ENCODE measurements at places on chromosomes 2 and 18.

DNA sequence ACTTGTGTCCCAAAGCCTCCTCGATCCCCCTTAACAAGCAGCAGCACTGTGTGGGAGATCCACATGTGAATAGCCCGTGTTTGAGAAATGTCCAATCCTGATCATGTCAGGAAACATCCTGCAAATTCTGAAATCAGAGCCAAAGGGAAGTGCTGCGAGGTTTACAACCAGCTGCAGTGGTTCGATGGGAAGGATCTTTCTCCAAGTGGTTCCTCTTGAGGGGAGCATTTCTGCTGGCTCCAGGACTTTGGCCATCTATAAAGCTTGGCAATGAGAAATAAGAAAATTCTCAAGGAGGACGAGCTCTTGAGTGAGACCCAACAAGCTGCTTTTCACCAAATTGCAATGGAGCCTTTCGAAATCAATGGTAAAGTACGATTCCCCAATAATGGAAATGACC lies at the start of gene MARCO:
TSS of gene MARCO (plus strand) at position 164 of the 400 bp plus-strand sequence. CDS start at position 271, 107 bp downstream.
- H3K27me3 ChIP-seq, result peaks cover 34% of the 10 kb centered on the region
- H3K27ac ChIP-seq, result no peak within 1 kb of the TSS
- no peak for DNase-seq
- no peak within 1 kb of the TSS for H3K4me3 ChIP-seq
- no peaks in the 10 kb centered on the region for H3K36me3 ChIP-seq

- H3K4me1 ChIP-seq, result no peaks in the 10 kb centered on the region
- H3K36me3 ChIP-seq, result no peaks in the 10 kb centered on the region
- peaks cover 2% of the 10 kb centered on the region for H3K27me3 ChIP-seq
- H3K27ac ChIP-seq, result no peak overlapping the region
Measured at GRCh38 chr2:225938991-225939390, 539.5 kb downstream of the NYAP2 start.

DNA sequence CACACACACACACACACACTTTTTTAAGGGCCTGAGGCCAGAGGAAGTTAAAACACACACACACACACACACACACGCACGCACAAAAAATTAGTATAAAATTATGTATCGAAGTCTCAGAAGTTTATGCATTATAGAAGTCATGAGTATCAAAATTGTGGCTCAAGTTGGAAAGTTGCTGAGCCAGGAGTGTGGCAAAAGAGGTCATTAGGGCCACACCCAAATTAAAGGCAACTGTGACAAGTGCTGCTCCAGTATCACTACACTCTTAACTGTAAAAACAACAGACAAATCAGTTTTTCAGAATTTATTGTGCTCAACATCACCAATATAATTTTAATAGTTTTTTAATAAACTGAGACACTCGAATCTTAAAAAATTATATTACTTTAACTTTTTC lies 36.9 kb downstream of the YWHAQ start:
- no peaks in the 10 kb centered on the region for H3K27me3 ChIP-seq
- no peak overlapping the region for H3K4me3 ChIP-seq
- H3K36me3 ChIP-seq, result peaks cover 28% of the 10 kb centered on the region

DNA sequence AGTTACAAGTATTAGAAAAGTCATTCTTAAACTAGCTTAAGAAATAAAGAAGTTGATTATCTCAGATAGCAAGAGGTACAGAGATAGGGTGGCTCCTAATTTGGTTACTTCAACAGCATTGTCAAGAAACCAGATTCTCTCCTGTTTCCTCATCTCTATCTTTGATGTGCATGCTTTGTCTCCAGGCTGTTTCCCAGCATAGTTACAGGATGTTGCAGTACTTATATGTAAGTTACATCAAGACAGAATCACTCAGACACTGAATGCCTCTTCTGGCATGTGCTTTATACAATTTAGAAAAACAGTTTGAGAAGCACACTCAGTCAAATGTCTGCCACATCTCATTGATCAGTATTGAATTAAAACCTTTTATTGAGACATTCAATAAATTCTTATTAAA lies 189.5 kb upstream of the UBE2E3 start:
- no peak for DNase-seq
- H3K36me3 ChIP-seq, result no peaks in the 10 kb centered on the region
- H3K27ac ChIP-seq, result no peak overlapping the region
- H3K4me3 ChIP-seq, result no peak overlapping the region

- peaks cover 26% of the 10 kb centered on the region for H3K36me3 ChIP-seq
- H3K4me1 ChIP-seq, result peaks cover 15% of the 10 kb centered on the region
- no peak overlapping the region for H3K4me3 ChIP-seq
- H3K27ac ChIP-seq, result no peak overlapping the region
Measured at GRCh38 chr2:121520641-121520994, 10.1 kb upstream of the RNU4ATAC start.

DNA sequence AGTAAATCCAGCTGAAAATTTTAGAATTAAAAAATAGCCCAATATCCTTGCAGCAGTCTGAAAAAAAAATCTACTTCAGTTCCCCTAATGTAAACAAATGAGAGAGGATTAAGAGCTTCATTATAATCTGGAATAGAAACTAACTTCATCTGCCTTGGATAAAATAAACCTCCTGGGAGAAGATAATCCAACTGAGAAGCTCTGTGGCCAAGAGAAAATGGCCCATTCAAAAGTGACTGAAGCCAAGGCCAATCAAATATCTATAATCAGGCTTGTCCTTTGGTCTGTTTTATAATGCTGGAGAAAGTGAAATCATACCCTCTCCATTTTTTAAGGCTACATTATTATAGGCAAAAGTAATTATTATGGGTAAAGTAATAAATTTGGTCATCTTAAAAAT lies 110.0 kb downstream of the NEB start:
- no peaks in the 10 kb centered on the region for H3K27me3 ChIP-seq
- no peaks in the 10 kb centered on the region for H3K36me3 ChIP-seq
- no peak for DNase-seq
- no peak overlapping the region for H3K4me3 ChIP-seq

GRCh38 chr2:62149708-62150107 lies 46.2 kb upstream of the B3GNT2 start:
- no peak for DNase-seq
- no peaks in the 10 kb centered on the region for H3K4me1 ChIP-seq
- H3K27ac ChIP-seq, result no peak overlapping the region
- H3K36me3 ChIP-seq, result peaks cover 5% of the 10 kb centered on the region
- no peak overlapping the region for H3K4me3 ChIP-seq
- H3K27me3 ChIP-seq, result no peaks in the 10 kb centered on the region

DNA sequence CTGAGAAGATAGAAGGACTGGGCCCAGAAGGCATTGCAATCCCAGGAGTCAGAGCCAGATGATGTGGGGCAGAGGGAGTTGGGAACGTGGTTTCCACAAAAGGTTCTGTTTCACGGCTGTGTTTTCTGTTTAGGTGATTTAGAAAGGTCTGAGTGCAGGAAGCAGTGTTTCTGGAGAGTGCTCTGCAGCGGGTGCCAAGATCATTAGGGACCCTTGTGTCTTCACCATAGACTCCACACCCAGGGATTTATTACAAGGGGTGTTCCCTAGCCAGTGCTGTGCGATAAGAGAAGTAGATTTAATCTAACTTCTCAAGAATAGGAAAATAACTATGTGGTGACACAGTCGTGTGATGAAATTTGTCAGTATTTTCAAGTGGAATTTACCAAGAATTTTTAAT lies 221.1 kb upstream of the TPO start:
- no peak overlapping the region for H3K4me3 ChIP-seq
- no peak for DNase-seq
- H3K4me1 ChIP-seq, result no peaks in the 10 kb centered on the region
- H3K27me3 ChIP-seq, result peaks cover 2% of the 10 kb centered on the region
- H3K36me3 ChIP-seq, result peaks cover 2% of the 10 kb centered on the region

DNA sequence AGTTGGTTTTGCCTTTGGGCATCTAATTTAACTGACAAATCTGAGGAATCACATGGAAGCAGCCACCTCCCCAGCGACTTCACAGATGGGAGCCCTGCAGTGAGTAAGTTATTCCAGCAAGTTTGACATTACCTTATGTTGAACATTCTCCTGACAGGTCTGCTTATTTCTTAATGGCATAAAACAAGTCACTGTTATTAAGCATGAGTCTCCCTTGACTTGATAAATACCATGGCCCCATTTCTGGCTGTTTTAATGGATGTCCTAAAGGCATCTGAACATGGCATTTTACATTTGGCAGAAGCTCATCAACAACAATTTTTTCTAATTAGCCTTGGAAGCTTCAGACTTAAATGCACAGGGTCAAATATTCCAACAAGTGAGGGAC lies 92.6 kb upstream of the CREB1 start:
- no peaks in the 10 kb centered on the region for H3K36me3 ChIP-seq
- H3K4me3 ChIP-seq, result no peak overlapping the region
- no peaks in the 10 kb centered on the region for H3K27me3 ChIP-seq
- no peak overlapping the region for H3K27ac ChIP-seq
- H3K4me1 ChIP-seq, result peaks cover 14% of the 10 kb centered on the region

DNA sequence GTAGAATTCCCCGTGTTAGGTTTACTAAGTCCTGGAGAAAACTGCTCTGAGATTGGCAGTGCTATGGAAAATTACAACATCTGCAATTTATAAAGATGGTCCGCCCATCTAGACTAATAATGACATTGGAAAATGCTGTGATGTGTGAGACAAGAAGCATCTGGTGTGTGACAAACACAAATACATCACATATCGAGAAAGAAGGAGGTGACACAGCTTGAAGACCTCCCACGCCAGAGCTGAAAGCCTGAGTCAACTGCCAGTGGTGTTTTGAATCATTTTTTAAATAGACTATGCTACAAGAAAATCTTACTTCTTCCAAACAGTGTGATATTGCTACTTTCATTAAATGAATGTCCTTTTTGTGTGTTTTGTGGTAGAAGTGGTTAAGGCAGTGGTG lies 8.6 kb upstream of the ANO7 start:
- H3K27ac ChIP-seq, result no peak overlapping the region
- DNase-seq, result no peak
- no peaks in the 10 kb centered on the region for H3K27me3 ChIP-seq
- H3K36me3 ChIP-seq, result peaks cover 27% of the 10 kb centered on the region

GRCh38 chr2:35827086-35827485 lies 528.5 kb upstream of the CRIM1 start:
- no peak overlapping the region for H3K4me3 ChIP-seq
- DNase-seq, result no peak
- H3K36me3 ChIP-seq, result no peaks in the 10 kb centered on the region
- no peak overlapping the region for H3K27ac ChIP-seq

GRCh38 chr2:11675423-11676112 lies 5.6 kb upstream of the NTSR2 start:
- H3K4me1 ChIP-seq, result peaks cover 14% of the 10 kb centered on the region
- DNase-seq, result no peak
- no peak overlapping the region for H3K4me3 ChIP-seq
- H3K27me3 ChIP-seq, result peaks cover 83% of the 10 kb centered on the region

GRCh38 chr2:149534674-149535073 lies 52.9 kb downstream of the MMADHC start:
- no peaks in the 10 kb centered on the region for H3K27me3 ChIP-seq
- no peak for DNase-seq
- peak overlapping the region; percentile 13 for H3K27ac ChIP-seq
- H3K4me3 ChIP-seq, result no peak overlapping the region
- peaks cover 39% of the 10 kb centered on the region for H3K4me1 ChIP-seq

- H3K4me3 ChIP-seq, result no peak overlapping the region
- H3K36me3 ChIP-seq, result peaks cover 19% of the 10 kb centered on the region
- no peak overlapping the region for H3K27ac ChIP-seq
Measured at GRCh38 chr18:62054929-62055498, 131.8 kb downstream of the PIGN start.

DNA sequence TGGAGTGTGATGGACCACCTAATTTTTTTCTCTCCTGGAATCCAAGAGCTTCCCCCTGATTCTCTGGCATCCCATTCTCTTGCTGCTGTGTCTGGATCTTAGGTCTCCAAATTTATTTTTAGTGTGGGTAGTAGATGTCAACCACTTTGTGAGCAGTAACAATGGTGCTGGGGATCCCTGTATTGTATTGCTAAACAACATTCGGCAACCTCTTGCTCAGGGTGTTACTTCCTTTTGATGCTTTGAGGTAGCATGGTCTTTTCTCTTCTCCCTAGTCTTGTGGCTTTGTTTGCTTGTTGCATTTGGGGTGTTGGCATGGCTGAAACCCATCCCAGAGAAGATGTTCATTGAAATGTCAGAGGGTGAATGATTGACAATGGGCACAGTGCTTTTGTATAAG lies 737.4 kb downstream of the BCL11A start:
- DNase-seq, result no peak
- no peak overlapping the region for H3K27ac ChIP-seq
- no peak overlapping the region for H3K4me3 ChIP-seq
- H3K4me1 ChIP-seq, result no peaks in the 10 kb centered on the region

GRCh38 chr2:1766851-1767811 lies 22.8 kb upstream of the PXDN start:
- DNase-seq, result peak; percentile 35
- peaks cover 7% of the 10 kb centered on the region for H3K4me1 ChIP-seq
- no peak overlapping the region for H3K27ac ChIP-seq
- peaks cover 15% of the 10 kb centered on the region for H3K27me3 ChIP-seq
- no peaks in the 10 kb centered on the region for H3K36me3 ChIP-seq
- no peak overlapping the region for H3K4me3 ChIP-seq

- no peak for DNase-seq
- no peaks in the 10 kb centered on the region for H3K36me3 ChIP-seq
- no peaks in the 10 kb centered on the region for H3K4me1 ChIP-seq
- H3K27ac ChIP-seq, result no peak overlapping the region
- H3K27me3 ChIP-seq, result no peaks in the 10 kb centered on the region
Measured at GRCh38 chr2:21333684-21334083, 209.9 kb downstream of the TDRD15 start.

- peak overlapping the region; percentile 67 for H3K27ac ChIP-seq
- peaks cover 27% of the 10 kb centered on the region for H3K36me3 ChIP-seq
- no peaks in the 10 kb centered on the region for H3K27me3 ChIP-seq
- DNase-seq, result no peak
Measured at GRCh38 chr18:57727952-57728807, 74.9 kb downstream of the ATP8B1 start.

GRCh38 chr18:79394534-79395307 lies 1.0 kb upstream of the NFATC1 start:
- no peaks in the 10 kb centered on the region for H3K36me3 ChIP-seq
- no peak for DNase-seq
- peak overlapping the region; percentile 39 for H3K27ac ChIP-seq
- H3K4me1 ChIP-seq, result peaks cover 15% of the 10 kb centered on the region

DNA sequence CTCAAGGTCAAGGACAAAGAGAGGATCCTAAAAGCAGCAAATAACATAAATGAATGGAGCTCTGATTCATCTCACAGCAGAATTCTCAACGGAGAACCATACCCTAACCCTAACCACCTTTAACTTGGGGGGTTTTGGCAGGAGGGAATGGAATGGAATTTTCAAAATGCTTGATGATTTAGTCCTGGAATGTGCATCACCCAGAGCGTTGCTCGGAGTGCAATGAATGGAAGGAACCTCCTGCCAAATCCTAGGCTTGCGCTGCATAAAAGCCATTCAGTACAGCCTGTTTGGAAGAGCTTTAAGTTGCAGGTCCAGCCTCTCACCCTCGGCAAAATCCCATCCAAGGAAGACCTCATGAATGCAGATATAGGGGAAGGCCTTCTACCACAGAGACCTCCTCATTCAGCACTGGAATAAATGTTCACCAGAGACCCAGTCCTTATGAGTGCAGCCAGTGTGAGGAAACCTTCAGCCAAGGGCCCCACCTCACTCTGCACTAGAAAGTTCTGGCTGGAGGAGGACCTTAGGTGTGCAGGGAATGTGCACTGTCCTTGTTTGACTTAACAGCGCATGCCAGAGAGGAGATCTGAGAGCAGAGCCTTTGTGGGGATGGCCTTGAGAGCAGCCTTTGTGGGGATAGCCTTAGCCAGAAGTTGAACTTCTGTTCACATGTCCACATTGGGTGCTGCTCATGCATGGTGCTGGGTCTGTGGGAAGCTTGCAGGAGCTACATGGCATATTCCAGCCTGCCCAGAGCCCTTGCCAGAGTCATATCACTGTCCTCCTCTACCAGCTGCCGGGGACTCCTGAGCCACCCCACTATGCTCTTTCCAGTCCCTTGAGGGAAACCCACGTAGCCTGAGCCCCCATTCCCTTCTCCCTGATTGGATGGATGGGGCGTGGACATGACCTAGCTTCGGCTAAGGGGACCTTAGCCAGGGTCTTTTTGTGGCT lies 30.5 kb downstream of the ASB1 start:
- no peaks in the 10 kb centered on the region for H3K27me3 ChIP-seq
- H3K4me1 ChIP-seq, result no peaks in the 10 kb centered on the region
- no peak overlapping the region for H3K27ac ChIP-seq
- DNase-seq, result no peak

Measured in mesothelial cell of epicardium (in vitro differentiated cells).